ENCODE measurements at places on chromosomes 3 and 15.

GRCh38 chr3:66723231-66723630 lies 222.4 kb upstream of the LRIG1 start:
- no peak for DNase-seq

GRCh38 chr15:82804575-82804949 lies 1.3 kb downstream of the FSD2 start:
- no peak for DNase-seq

DNA sequence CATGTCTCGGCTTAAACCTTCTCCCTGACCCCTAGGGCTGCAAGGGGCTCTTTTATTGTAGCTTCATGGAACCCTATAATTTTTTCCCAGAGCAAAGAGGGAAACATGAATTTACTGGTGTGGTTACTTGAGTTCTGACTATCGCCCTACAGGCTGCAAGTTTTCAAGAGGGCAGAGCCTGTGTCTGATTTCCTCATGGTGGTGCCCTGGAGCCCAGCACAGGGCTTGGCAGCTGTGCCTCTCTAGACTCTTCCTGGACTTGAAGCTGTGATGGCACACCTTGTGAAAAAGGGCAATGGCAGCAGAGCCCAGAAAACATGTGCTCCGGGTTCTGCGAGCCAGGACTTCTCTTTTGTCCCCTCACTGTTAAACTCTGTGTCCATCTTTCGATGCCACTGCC lies 34.2 kb upstream of the TF start:
- no peak for DNase-seq

DNA sequence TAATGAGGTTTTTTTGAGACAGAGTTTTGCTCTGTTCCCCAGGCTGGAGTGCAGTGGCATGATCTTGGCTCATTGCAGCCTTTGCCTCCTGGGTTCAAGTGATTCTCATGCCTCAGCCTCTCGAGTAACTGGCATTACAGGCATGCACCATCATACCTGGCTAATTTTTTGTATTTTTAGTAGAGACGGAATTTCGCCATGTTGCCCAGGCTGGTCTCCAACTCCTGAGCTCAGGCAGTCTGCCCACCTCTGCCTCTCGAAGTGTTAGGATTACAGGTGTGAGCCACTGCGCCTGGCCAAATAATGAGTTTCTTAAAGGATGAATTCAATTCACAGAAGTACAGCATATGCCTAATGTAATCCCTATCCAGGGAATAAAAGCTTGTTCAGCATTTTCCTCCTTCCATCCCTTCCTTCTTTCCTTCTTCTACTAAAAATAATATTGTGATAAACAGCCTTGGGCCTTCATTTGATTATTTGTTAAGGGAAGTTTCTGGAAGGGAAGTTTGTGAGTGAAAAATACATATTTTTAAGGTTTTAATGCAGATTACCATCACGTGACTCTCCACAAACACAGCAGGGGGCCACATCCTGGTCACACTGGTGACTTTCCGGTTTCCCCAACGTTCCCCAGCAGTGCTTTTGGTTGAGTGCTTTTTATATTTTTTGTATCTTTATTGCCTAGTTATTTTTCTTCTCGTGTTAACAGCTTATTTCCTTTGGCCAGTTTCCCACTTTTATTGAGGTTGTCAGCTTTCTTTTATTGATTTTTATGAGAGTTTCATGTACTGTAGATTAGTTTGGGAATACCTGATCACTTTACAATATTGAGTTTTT lies 116.8 kb downstream of the USP13 start:
- DNase-seq, result no peak

- no peak for DNase-seq
Observed at GRCh38 chr3:147216143-147216673, 190.1 kb downstream of the ZIC4 start.

GRCh38 chr3:194908972-194909371 lies 223.3 kb downstream of the FAM43A start:
- no peak for DNase-seq

GRCh38 chr3:31724651-31725050 lies 191.9 kb downstream of the STT3B start:
- DNase-seq, result no peak

DNA sequence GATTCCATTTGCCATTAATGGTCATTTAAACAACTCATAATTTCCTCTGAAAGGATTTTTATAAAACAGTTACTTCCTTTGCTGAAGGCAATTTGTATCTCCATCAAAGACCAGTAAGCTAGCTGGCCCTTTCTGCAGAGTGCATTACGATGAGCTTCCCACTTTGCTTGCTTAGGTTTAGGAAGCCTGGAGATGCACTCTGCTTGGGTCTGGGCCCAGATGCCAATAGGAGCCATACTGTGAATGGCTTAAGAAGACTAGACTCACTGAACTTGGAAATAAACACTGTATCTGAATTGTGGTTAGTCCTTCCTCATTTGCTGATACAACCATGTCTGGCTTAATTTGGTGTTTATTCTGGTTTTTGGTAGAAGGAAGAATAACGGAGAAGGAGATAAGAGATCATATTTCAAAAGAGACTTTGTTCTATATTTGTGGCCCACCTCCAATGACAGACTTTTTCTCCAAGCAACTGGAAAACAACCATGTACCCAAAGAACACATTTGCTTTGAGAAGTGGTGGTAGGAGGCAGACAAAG lies 38.1 kb downstream of the OXNAD1 start:
- DNase-seq, result no peak

DNA sequence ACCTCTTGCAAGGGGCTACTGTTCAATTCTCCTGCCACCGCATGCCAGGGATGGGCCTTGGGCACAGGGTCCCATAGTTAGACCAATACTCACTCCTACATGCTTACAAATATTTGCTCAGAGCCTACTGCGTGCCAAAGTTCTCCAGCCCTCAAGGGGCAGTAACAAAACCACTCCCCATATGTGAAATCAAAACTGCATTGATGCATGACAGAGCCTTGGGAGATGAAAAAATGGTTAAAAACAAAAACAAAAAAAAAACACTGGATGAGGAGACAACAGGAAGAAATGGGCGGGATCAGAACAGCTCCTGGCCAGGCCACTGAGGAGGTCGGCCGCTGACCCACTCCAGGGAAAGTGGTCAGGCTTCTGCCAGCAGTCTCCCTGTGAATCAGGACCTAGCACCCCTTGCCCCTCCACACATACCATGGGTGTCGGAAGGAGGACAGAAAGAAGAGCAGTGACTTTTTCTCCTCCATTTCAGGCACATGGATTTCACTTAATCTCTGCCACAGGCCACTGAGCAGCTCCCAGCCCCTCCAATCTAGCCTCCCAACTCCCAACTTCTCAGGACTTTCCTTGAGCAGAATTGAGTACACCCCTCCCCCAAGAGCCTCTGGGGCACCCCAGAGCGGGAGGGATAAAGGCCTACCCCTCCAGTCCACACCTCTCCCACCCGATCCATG lies 2.8 kb downstream of the PLXNB1 start:
- DNase-seq, result no peak

DNA sequence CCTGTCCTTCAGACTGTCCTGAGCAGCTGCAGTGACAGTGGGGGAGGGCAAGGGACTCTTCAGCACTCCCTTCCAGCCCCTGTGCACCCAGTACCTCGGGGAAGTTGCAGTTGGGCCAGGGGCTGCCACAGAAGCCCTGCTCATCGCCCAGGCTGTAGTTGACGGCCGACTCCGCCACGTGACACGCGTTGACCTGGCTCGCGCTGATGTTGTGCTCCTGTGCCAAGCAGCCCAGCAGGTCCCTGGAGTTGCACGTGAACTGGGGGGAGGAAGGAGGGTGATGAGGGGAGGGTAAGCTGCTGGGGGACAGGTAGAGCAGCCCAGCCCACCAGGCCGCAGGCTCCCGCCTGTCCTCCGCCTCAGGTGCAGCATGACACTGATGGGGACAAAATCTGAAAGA lies 101.2 kb downstream of the SEC22A start:
- no peak for DNase-seq

- peak; percentile 48 for DNase-seq
Observed at GRCh38 chr15:76139368-76140073, 79.7 kb downstream of the TMEM266 start.

GRCh38 chr15:56869573-56869972 lies 48.9 kb upstream of the TCF12 start:
- DNase-seq, result no peak

DNA sequence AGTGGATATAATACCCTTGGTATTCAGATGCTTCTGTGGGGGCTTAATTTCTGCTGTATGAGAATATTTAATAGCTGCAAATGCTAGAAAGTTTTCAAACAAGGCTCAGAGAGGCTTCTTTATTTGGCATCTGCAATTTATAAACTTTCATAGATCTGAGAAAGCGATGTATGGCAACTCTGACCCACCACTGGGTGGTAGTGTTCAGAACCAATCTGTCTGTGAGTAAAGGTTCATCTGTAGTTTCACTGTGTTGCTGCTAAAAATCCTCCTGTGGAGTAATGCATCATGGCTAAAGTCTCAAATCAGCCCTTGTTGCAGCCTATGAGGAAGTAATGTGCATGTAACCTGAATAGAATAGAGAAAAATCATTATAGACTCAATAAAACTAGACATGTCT lies 47.4 kb downstream of the CLSTN2 start:
- no peak for DNase-seq

- no peak for DNase-seq
Observed at GRCh38 chr3:102156426-102156825, 278.4 kb upstream of the ZPLD1 start.

GRCh38 chr15:66625974-66626373 lies 60.2 kb upstream of the LCTL start:
- DNase-seq, result no peak

GRCh38 chr15:89090791-89091626 lies 2.8 kb downstream of the ABHD2 start:
- DNase-seq, result no peak

Measured in stimulated activated CD8-positive, alpha-beta memory T cell treated with anti-CD3 and anti-CD28 coated beads, Interleukin-15, amount 100 ng/mL, for 24 hours (primary cell).